ENCODE measurements at places on chromosomes 7 and 10. TPM values are rescaled to one million over a fixed set of nuclear protein-coding genes. Genes with fewer than 3 reads are reported as not detected.

- DNase-seq = no peak
These were observed 523.0 kb downstream of the ANKRD7 start for GRCh38 chr7:118747473-118747872.

RHOBTB1 gene
- total RNA-seq = 11.0 TPM

GRCh38 chr10:58052772-58053171, 214.9 kb downstream of the IPMK start:
- no peak for DNase-seq

- DNase-seq = no peak
These were observed 23.3 kb downstream of the YAE1 start for GRCh38 chr7:39589323-39590111.

CYP3A4 gene
- not detected for total RNA-seq

DNA sequence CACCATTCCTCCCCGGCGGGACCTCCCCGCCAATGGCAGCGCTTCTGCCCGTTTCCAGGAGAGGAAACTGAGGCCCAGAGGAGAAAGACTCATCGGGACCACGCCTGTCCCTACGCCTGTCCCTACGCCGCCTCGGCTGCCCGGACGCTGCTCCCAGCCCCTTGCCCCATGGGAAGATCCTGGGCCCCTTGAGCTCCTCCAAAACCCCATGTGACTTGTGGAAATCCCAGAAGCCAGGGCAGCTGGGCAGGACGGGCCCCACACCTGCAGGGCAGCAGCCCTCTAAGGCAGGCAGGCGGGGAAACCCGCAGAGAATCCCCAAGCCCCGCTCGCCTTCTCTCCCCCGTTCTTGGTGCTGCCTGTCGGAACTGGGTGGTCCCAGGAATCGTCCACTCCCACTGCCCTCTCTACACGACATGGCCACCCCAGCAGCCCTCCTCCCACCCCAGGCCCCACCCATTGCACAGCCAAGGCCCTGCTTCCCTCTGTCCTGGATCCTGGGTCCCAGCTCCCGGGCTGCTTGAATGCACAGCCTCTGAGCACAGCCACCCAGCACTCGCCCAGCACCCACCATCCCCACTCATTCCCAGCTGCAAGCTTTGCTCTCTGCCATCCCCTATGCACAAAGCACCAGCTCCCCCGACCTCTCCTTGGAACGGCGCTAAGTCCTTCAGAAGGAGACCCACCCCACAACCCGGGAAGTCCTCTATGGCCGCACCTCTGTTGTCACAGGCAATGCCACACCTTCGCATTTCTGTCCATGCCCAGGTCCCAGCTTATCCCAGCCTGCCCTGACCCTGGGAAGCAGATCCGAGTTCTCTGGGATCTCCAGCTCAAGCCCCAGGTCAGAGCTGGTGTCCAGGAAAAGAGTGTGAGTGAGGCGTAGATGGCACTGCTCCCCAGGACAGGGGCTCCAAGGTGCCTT, 50.6 kb downstream of the SLC29A4 start:
- DNase-seq = no peak

DNA sequence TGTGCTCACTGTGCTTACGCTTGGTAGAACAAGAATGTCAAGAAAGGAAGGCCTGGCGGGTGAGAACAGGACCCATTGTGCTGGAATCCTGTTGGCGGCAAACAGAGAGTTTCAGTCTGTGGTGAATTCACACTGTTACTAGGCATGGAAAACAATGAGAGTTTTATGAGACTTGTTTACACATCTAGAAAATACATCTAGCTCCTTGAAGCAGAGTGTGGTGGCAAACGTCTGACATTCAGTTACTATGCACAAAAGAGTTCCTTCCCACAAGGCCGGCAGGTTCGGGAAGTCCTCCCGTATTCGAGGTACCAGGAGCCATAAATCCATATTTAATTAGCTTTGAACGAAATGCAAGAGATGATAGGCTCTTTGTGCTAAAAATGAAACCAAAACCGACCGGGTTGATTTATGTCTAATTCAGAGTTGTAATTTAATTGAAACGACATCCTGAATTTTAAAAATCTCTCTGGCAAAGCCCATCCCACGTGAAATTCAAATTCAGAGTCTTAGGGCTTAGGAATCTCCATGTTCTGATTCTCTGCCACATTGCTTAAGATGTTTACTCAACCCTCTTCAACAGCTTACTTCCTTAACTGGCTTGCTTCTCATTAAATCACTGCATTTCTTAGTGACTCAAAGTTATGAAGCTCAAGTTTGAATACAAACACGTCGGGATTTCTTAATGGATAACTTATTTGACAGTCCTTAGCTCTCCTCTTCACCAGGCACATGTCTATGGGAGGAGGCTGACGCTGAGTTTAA, 299.9 kb upstream of the PITRM1 start:
- DNase-seq = no peak

DNA sequence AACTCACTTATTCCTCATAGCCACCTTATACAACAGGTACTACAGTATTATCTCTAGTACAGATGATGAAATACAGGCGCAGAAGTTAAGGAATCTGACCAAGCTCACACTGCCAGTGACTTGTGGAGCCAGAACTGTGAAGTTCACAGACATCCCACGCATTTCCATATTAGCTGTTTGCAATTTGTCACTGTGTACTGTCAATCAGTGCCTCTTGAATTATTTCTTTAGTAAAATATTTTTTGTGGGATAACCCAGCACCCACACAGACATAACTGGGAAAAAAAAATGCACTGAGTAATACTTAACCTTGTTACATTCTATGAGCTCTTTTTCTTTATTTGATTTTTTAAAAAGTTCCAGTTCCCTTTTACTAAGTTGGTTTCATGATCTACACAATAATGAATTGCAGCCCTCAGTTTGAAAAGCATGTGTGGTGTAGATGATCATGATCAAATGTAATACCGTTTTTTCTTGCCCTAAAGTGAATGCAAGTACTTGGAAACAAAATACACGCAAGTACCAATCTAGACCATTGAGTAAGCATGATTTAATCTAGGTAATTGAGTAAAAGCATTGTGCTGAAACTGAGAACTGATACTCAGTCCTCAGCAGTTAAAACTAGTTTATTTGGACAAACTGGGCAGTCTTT, 14.1 kb downstream of the CUL1 start:
- DNase-seq = no peak

GRCh38 chr7:78175330-78176100, 376.9 kb downstream of the PHTF2 start:
- DNase-seq = no peak

GRCh38 chr10:113381981-113382509, 170.8 kb upstream of the HABP2 start:
- no peak for DNase-seq

- no peak for DNase-seq
These were observed 39.2 kb upstream of the SMNDC1 start for GRCh38 chr10:110343947-110344346.

- no peak for DNase-seq
These were observed 28.2 kb upstream of the ANK3 start for GRCh38 chr10:60417901-60418300.

DNA sequence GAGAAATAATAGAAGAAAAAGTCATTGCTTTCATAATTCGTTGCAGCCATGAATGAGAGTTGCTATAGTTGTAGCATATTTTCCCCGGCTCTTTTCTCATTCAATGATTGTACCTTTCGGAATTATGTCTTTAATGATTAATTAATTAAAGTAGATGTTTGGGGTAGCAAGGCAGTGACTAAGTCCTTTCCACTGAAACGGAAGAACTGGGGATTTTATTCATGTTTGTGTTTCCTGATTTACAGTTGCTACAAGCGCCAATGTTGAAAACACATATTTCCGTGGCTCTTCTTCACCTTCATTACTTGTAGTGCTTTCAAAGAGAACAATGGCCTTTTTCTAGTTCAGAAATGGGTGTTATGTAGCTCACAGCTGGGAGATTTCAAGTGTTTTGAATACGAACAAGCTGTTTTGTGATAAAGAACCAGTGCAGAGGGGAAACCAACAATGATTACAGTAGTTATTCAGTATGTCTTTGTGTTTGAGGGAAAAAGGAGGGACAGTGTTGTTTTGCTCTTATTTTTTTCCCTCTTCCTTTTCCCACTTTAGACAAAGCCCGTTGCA, 153.5 kb downstream of the NSUN6 start:
- no peak for DNase-seq

- DNase-seq = peak; percentile 37
These were observed 1.0 kb upstream of the ENO4 start for GRCh38 chr10:116848032-116848943.

DNA sequence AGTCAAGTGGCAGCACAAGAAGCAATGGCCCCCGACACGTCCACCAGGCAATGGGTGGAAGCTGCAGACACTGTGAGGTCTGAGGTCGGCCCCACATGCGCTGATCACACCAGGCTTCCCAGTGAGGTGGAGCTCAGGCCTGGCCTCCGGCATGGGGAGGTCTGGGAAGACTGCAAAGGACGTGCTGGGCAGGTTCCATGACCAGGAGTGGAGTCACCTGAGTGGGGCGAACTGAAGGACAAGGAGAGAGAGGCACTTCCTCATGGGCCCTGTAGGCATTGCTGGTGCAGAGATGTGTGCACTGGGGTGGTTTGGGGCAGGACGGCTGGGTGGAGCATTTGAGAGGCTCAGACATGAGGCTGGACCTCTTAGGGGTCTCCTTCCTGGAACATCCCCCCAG, 35.1 kb downstream of the C10orf120 start:
- no peak for DNase-seq

DNA sequence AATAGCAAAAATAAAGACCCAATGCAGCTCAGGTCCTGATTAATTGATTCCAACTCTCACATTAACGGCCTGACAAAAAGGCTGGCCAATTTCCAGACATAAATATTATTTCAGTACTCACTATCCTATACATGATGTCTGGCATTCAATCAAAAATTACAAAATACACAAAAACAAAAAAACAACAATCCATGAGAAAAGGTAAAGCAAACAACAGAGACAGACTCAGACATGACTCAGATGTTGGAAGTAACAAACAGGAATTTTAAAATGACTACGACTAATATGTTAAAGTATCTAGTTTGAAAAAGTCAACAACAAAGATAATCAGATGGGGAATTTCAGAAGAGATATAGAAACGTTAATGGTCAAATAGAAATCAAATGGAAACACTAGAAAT, 152.8 kb downstream of the AMPH start:
- DNase-seq = no peak

DNA sequence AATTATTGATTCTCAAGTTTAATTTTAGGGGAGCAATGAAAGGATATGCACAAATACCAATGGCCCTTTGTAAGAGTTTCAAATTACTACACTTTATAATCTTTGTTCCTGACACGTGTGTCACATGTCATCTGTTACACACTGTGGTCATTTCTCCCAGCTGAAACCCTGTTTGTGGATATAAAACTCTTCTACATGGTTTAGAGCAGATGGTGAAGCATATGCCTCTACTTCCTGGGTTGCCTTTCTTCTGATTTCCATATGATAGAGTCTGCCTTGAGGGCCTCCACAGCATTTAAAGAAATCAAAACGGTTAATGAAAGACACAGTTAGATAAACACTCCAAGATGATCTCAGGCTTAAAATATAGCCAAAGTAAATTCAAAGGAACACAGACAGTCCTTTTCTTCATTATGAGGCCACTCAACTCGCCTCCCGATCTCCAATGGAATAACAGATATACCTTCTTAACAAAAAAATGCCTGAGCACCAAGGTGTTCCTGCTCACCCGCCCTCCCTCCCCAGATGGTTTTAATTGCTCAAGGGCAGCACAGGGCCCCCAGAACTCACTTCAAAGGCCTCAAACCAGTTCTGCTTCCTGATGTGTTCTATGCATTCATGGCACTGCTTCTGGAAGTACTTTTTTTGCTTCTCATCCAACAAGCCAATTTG, 75.0 kb downstream of the CPVL start:
- DNase-seq = no peak

DNA sequence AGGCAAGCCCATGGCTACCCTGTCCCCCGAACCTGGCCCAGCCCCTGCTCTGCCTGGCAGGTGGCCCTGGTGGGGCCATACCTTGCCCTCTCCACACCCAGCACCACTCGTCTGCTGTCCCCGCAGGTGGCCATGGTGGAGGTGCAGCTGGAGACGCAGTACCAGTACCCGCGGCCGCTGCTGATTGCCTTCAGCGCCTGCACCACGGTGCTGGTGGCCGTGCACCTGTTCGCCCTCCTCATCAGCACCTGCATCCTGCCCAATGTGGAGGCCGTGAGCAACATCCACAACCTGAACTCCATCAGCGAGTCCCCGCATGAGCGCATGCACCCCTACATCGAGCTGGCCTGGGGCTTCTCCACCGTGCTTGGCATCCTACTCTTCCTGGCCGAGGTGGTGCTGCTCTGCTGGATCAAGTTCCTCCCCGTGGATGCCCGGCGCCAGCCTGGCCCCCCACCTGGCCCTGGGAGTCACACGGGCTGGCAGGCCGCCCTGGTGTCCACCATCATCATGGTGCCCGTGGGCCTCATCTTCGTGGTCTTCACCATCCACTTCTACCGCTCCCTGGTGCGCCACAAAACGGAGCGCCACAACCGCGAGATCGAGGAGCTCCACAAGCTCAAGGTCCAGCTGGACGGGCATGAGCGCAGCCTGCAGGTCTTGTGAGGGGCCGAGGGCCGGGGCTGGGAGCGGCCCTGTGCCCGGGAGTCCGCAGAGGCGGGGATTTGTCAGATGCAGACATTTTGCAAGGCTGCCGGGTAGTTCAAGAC, 13.2 kb downstream of the ORAI2 start:
- DNase-seq = no peak

- no peak for DNase-seq
These were observed 360.8 kb downstream of the CRPPA start for GRCh38 chr7:16060502-16060901.

DNA sequence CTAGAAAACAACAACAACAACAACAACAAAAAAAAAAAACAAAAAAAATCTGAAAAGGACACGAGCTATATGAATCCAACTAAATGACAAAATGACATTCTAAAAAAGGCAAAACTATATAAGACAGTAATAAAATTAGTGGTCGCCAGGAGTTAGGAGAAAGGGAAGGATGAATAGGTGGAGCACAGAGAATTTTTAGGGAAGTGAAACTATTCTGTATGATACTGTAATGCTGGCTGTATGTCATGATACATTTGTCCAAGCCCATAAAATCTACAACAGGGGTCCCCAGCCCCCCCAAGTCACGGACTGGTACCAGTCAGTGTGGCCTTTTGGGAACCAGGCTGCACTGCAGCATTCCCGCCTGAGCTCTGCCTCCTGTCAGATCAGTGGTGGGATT, 2.8 kb upstream of the PUS7 start:
- no peak for DNase-seq

DNA sequence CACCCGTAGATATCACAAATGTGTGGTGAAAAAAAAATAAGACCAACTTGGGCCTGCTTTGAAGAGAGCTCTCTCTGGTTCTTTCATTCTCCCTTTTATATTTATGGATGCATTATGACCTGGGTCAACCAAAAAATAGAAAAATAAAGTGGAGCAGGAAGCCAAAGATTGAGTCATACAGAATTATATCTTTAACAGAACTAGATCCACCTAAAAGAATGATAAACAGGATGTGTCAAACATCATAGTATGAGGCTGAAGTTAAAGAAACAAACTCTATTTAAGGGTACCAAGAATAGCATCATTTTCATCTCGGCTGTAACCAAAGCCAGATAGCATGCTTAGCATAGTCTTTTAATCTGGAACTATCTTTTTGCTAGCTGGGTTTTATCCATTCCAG, 28.8 kb upstream of the NMT2 start:
- DNase-seq = no peak

Measured in vagina (tissue), 2 donors.